Right forelimb (tissue), 1 donor: ENCODE measurements at places on chromosomes 7 and 10.

GRCh38 chr7:14191686-14192098 is 202.2 kb upstream of the ETV1 start:
- no peak for DNase-seq

GRCh38 chr10:79260811-79261740 is 86.2 kb upstream of the PPIF start:
- DNase-seq = no peak

DNA sequence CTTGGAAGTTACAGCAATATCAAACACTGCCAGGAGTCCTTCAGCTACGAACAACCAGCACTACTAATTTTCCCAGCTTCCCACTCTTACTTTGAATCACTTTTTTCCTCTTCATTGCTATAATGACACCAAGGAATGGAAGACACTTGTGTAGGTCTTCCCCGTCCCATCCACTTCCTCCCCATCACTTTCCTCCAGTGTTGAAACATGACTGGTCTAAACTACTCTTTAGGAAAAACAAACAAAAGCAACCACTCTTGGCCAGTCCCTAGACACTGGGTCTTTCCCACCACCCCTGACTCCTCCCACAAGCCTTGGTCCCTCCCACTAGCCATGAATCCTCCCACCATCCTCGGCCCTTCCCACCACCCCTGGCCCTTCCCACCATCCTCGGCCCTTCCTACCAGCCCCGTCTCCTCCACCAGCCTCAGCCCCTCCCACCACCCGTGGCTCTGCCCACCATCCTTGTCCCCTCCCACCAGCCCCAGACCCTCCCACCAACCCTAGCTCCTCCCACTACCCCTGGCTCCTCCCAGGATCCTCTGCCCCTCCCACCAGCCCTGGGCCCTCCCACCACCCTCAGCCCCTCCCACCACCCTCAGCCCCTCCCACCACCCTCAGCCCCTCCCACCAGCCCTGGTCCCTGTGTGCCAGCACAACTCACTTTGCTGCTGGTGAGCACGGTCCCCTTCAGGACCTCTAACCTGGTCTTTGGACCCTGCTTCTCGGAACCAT is 68.5 kb downstream of the CXCL12 start:
- DNase-seq = no peak

- no peak for DNase-seq
These were observed 130.0 kb downstream of the PDE1C start for GRCh38 chr7:31940167-31940566.

DNA sequence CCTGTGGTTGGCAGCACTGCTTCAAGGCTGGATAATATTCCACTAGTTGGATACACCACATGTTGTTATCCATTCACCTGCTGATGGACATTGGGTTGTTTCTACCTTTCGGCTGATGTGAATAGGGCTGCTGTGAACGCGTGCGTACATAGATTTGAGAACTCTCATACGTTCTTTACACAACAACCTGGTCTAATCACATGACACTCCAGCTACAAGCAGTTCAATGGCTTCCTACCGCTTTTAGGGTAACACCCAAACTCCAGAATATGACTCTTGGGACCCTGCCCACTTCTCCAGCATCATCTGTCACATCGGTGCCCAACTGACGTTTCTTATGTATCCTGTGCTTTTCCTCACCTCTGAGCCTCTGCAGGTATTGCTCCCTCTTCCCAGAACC is 114.6 kb downstream of the ABLIM1 start:
- DNase-seq = no peak

- no peak for DNase-seq
These were observed 83.5 kb upstream of the SLF2 start for GRCh38 chr10:100829097-100829870.

GRCh38 chr10:131636116-131636515 is 264.7 kb upstream of the PPP2R2D start:
- no peak for DNase-seq

GRCh38 chr7:155306673-155307470 is 9.2 kb downstream of the INSIG1 start:
- no peak for DNase-seq

- no peak for DNase-seq
These were observed 94.5 kb downstream of the PPP1R3A start for GRCh38 chr7:113824117-113824823.

GRCh38 chr7:43876241-43876640 is 6.9 kb upstream of the MRPS24 start:
- DNase-seq = no peak

- no peak for DNase-seq
These were observed 8.0 kb downstream of the RSU1 start for GRCh38 chr10:16809074-16809718.

DNA sequence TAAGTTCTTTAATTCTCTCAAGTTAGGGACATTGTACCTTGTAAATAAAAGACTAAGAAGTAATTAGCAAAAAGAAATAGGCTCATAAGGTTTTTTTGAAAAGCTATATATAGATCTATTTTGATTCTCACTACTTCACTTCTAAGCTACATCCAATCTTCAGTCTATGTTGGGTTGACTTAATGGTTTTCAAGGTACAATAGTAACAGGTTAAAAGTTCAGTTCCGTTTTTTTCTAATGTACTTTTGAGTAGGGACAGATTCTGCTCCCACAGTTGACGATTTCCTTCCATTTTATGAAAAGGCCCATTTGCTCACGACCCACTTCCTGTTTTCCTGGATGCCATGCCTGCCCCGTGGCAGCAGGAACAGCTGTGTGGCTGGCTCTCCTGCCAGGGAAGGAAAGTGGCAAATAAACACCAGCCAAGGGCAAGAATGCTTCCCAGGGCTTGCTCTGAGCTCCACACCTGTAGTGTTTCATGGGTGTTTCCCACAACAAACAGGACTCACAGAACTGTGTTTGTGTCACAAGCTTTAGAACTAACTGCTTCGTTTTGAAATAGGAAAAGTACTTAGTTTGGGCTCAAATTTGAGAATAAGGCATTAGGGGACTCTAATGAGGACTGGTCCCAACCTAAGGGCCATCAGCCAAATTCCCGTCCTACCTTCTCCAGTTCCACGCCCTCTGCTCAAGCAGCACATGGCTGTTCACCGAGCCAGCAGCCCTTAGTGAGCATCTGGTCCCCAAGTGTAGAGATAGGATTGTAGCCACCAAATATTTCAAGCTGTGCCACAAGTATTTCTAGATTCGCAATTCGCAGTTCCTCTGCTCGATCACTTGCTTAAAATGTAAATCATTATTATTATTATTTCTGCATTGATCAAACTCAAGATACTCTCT is 240.7 kb downstream of the COBL start:
- DNase-seq = no peak

- no peak for DNase-seq
These were observed 101.9 kb upstream of the FAM204A start for GRCh38 chr10:118444069-118444468.

GRCh38 chr7:143245123-143245522 is 18.1 kb upstream of the GSTK1 start:
- DNase-seq = no peak

DNA sequence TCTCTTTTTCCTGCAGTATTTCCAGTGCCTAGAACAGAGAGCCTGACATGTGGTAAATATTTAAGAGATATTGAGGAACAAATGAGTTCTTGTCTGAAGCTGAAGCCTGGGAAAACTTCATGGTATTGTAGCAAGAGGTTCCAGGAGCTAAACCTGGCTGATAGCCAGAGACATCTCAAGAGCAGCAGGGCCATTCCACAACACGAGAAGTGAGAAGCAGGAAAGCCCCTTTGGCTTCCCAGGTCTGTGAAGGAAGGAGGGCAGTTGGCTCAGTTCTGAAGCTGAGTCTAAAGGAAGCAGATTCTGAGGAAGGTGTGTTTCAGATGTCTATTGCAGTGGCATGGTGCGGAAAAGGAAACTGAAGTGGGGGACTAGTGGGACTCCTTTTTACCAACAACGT is 63.8 kb upstream of the FAM204A start:
- no peak for DNase-seq

- DNase-seq = no peak
These were observed 47.2 kb downstream of the KIF11 start for GRCh38 chr10:92640107-92640506.

DNA sequence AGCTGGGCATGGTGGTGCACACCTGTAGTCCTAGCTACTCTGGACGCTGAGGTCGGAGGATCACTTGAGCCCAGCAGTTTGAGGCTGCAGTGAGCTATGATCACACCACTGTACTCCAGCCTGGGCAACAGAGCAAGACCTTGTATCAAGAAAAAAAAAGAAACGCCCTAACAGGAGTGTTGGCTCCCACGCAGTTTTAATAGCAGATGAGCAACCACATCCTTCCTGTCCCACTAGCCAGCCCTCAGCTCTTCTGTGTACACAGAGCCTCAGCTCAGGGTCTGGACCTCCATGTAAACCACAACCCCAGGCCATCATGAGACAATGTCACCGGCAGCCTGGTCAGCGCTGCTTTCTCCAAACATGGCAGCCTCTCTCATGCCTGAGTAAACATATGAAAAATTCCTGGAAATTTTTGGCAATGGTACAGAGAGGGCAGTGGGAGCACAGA is 108.2 kb downstream of the PIP4K2A start:
- DNase-seq = no peak

DNA sequence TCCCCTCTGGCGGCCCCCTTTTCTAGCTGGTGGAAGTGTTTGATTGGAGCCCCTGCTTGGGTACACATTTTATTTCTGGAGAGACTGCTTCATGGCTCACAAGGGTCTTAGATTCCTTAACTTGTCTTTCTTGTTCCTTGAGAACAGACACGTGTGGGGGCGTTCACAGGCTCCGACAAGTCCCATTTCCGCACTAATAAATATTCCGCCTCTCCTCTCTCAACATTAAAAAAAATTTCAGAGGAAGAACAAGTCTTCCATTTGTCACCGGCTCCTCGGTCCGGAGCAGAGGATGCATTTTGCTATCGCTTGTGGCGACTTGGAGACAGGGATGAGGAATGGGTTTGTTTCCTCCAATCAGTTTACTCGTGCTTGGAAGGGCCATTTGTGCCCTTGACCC is 134.0 kb upstream of the PODXL start:
- no peak for DNase-seq

DNA sequence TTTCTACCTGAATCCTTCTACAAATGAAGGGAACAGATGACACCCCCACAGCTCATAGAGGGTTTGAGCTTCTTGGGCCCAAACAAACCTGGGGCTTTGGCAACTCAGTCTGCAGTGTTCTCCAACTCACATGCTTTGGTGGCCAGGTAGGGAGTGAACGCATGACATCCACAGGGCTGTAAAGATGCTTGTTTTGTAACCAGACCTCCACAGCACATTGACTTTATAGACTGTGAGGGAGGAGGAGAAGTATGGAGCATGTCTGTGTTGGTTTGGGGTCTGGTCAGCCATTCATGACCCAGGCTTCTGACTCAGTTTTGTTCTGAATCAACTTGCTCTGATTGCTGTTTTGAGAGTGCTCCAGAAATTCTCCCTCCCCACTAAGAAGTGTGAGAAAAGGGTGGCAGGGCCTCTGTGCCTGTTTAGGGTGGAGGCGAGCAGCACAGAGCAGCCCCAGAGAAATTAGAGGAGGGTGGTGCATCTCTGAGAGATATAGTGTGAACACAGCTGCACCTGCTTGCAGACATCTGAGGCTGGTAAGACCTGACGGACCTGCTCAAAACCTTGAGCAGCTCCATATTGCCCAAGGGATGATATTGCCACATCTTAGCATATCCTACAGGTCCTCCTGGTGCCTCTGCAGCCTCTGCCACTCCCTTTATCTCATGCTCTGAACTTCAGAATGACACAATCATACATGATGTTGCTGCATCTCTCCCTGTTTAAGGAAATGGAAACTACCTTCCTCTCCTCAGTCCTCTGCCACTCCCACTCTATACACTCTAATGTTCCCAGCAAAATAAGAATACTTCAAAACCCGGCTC is 287.7 kb downstream of the ABCA13 start:
- no peak for DNase-seq

DNA sequence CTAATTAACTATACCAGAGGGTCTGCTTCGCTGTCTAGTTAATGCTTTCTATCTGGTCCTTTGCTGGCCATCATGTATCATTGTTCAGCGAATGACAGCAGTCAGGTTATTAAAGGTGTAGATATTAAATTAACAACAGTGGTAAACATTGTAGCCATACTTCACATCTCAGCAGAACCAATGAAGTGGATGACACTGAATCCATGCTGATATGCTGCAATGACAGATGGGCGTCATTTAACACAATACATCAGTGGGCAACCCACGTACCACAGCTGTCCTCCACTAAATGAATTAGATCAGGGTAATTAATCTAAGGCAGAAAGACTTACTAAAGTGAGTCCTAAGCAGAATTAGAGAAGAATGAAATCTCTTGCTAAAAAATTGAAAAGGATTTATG is 767.2 kb downstream of the NXPH1 start:
- no peak for DNase-seq

DNA sequence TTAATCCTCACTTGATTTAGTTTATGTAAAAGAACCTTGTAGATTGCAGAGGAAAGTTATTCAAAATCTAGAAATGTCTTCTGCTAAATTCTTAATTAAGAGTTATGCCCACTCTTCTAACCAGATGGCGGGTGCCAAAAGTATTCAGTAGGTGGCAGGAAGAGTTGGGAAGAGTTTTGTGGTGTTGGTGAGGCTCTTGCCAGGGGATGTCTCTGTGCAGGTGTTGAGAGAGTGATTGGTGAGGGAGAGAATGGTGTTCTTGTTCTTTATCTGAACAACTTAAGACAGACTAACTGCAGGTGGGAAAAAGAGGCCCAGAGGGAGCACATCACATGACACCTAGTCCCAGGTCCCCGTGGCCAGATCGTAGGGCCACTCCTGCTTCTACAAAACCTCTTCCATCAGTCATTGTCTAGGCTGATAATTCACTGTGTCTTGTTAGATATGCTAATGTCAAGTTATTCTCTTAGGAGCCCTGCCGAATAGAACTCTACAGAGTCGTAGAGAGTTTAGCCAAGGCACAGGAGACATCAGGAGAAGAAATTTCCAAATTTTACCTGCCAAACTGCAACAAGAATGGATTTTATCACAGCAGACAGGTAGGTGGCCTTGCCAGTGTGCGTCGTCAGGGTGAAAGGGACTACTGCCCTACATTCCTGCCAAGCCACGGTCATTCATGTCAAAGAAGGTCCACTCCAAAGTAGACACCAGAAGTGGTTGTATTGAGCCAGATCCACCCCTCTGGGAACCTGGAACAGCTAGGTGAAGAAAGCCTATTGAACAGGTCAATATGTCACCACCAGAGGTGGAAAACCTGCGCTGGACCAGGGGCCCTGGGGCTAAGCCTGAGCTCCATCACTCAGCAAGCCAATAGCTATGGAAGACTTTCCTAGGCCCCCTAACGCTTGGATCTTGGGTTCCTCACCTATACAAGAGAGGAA is 3.4 kb downstream of the IGFBP1 start:
- no peak for DNase-seq

GRCh38 chr10:130875116-130875515 is 436.4 kb downstream of the TCERG1L start:
- no peak for DNase-seq

- no peak for DNase-seq
These were observed 7.9 kb upstream of the C10orf120 start for GRCh38 chr10:122707535-122707934.
